Fibroblast of upper back skin (primary cell): ENCODE measurements at places on chromosomes 3 and 15.

- DNase-seq, result peak; percentile 8
These were observed 172.2 kb downstream of the PPM1L start for GRCh38 chr3:160928183-160928726.

GRCh38 chr3:23653647-23654525 lies 151.9 kb upstream of the UBE2E1 start:
- DNase-seq, result no peak

DNA sequence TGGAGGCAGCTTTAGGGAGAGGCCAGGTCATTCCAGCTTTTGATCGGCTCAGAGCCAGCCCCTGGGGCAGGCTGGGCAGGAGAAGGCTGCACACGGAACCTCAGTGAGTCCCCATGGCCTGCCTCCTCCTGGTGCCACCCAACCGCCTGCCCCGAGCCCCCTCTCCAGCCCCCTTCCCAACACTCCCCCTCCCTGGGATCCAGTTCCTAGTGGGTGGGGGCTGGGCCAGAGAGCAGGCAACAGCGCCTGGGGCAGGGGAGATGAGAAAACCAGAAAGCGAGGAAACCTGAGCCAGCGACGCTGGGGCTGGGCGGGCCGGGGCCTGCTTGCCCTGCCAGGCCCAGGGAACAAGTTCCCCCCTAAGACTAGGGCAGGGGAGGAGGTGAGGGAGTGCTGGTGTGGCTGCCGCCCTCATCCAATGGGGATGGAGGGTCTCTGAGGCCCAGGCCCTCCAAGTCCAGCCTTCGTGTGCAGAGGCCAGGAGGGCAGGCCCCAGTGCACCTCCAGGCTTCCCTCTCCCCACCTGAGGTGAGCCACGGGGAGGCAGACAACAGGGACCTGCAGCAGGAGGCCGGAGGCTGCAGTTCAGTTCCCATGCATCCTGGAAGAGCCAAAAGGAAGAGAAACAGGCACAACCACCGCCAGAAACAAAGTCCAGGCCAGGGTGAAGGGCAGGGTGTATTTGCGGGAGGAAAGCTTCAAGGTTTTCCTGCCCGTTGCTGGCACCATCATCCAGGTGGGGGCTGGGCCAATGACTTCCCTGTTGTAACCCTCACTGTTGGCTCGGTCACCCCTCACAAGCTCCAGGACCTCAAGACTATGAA lies 4.0 kb upstream of the SEMA3F start:
- no peak for DNase-seq

GRCh38 chr3:127442506-127442905 lies 148.0 kb downstream of the TPRA1 start:
- DNase-seq, result no peak

GRCh38 chr15:25416693-25417092 lies 22.1 kb downstream of the UBE3A start:
- DNase-seq, result no peak

DNA sequence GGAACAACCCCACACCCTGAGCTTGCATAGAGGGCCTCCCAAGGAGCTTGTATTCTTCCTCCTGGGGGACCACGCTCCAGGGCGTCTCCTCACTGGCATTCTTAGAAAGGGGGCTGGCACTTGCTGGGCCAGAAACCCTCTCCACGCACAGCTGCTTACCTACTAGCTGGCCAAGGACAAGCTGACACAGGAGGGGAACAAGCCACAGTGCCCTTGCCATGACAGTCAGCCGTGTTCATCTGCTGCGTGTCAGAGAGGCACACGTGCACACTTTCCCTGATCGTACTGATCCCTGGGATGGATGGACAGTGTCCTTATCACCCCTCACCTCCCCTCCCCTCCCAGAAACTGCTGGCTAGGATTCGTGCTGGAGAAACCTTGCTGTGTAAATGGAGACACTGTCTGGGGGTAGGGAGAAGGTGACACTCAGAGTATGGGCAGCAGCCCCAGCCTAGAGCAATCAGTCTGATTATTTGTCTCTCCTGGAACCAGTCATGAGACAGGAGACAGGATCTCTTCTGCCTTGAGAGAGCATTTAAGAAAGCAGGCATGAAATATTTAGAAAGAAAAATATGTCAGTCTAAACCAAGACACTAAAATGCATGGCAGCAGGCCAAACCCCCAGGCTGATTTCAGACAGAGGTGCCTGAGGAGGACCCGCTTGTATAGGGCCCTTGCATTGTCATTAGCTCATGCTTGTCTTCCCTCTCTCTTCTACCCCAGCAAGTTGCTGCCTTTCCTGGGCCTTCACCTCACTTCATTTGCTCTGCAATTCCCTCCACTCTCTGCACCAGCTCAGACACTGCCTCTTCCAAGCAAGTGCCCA lies 311.8 kb upstream of the TRIM42 start:
- no peak for DNase-seq

DNA sequence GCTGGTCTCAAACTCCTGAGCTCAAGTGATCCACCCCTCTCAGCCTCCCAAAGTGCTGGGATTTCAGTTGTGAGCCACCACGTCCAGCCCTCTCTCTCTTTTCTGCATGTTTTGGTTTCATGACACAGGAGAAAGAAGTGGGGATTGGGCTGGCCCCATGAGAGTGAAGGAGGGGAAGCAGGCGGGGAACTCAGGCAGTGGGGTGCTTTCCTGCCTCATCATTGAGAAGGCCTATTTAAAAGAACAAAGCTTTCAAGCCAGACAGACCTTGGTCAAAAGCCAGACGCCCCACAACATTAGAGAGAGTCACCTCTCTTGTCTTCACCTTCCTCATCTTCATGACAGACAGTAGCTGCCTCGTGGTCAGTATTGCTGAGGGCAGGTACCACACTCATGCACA lies 15.9 kb downstream of the PSTPIP1 start:
- no peak for DNase-seq

- no peak for DNase-seq
These were observed 542.4 kb downstream of the UNC13C start for GRCh38 chr15:54520616-54521015.
